ENCODE measurements at places on chromosomes 3 and 15.
A peak's percentile ranks its signal among the peaks of the same experiment; 100 is the strongest.

DNA sequence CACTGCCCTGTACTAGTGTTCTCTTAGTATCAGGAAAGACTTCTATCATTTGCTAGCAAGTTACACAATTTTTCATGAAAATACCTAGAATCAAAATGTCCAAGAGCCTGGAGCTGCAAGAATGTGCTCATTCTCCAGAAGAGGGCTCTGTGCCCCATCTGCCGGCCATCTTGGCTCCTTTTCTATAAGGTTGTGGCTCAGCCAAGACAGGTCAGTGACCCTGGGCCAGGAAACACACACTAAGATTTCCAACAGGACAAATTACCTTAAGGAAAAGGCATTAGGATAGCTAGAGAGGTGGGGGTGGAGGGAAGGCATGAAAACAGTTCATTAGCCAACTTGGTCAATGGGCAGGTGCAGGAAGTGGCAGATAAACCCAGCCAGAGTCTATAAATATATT lies 20.7 kb downstream of the TIMP4 start:
- no peaks in the 10 kb centered on the region for H3K4me1 ChIP-seq
- no peaks in the 10 kb centered on the region for H3K36me3 ChIP-seq
- peaks cover 5% of the 10 kb centered on the region for H3K27me3 ChIP-seq
- peak; percentile 46 for DNase-seq

- H3K27me3 ChIP-seq, result no peaks in the 10 kb centered on the region
- no peak overlapping the region for H3K27ac ChIP-seq
- H3K36me3 ChIP-seq, result peaks cover 41% of the 10 kb centered on the region
Observed at GRCh38 chr3:136276049-136276755, 26.1 kb downstream of the PCCB start.

DNA sequence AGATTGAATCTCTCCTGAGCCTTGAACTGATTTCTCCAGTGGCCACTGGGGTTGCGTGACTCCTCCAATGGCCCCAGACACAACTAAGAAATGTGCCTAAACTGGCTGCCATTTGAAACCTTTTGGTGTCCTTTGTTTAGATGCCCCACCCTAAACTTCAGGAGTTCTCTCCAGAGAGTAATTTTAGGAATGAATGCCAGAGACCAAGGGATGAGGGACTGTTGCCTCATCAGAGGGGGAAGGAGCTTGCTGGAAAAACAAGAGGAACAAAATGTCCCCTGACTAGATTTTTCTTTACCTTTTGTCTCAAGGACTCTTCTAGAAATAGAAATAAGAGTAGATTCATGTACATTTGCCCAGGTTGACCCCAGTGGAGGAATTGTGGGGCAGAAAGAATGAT lies 8.1 kb upstream of the ADPRH start:
- H3K27me3 ChIP-seq, result no peaks in the 10 kb centered on the region
- no peak for DNase-seq
- no peak overlapping the region for H3K4me3 ChIP-seq
- H3K36me3 ChIP-seq, result no peaks in the 10 kb centered on the region
- H3K27ac ChIP-seq, result no peak overlapping the region

- H3K36me3 ChIP-seq, result no peaks in the 10 kb centered on the region
- no peaks in the 10 kb centered on the region for H3K4me1 ChIP-seq
- no peak overlapping the region for H3K27ac ChIP-seq
Observed at GRCh38 chr3:9192248-9193025, 57.0 kb downstream of the SRGAP3 start.

- no peak overlapping the region for H3K27ac ChIP-seq
- no peaks in the 10 kb centered on the region for H3K36me3 ChIP-seq
- no peak for DNase-seq
Observed at GRCh38 chr3:68787106-68787626, 145.2 kb downstream of the TAFA4 start.

- H3K27ac ChIP-seq, result no peak overlapping the region
- no peaks in the 10 kb centered on the region for H3K36me3 ChIP-seq
- H3K4me3 ChIP-seq, result no peak overlapping the region
- H3K4me1 ChIP-seq, result peaks cover 42% of the 10 kb centered on the region
- no peaks in the 10 kb centered on the region for H3K27me3 ChIP-seq
- no peak for DNase-seq
Observed at GRCh38 chr3:129058441-129059200, 2.0 kb upstream of the GP9 start.

GRCh38 chr15:89329329-89330084 lies 5.1 kb downstream of the POLG start:
- peaks cover 91% of the 10 kb centered on the region for H3K36me3 ChIP-seq
- H3K4me1 ChIP-seq, result peaks cover 13% of the 10 kb centered on the region
- no peaks in the 10 kb centered on the region for H3K27me3 ChIP-seq

- H3K27me3 ChIP-seq, result peaks cover 21% of the 10 kb centered on the region
- H3K36me3 ChIP-seq, result no peaks in the 10 kb centered on the region
- H3K4me3 ChIP-seq, result no peak overlapping the region
- no peak overlapping the region for H3K27ac ChIP-seq
Observed at GRCh38 chr3:186216900-186217819, 108.3 kb upstream of the ETV5 start.

DNA sequence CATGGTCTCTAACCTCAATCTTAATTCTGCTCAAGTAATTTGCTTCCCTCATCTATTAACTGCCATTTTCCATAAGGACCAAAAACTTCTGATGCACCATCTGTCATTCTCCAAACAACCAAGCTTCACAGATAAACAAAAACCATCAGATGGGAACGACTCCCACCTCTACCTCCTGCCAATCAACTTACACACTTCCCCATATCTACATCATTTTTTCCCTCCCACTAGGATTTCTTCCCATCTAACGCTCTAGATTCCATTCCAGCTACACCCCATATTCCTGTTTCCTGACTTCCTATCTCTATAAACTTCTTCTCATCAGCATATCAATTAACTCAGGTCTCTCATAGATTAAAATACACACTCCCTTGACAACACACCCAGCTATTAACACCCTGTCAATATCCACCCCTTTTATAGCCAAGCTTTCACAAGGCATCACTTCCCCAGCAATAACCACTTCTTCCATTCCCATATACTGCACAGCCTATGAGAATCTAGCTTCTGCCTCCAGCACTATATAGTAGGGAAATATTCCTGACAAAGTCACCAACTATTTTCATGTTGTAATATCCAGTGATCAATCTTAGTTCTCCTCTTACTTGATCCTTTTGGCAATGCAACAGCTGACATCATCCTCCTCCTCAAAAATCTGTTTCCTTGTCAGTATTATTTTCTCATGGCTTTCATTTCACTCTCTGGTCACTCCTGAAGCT lies 39.2 kb downstream of the SNX4 start:
- H3K27ac ChIP-seq, result no peak overlapping the region
- peaks cover 50% of the 10 kb centered on the region for H3K36me3 ChIP-seq
- H3K4me3 ChIP-seq, result no peak overlapping the region
- DNase-seq, result no peak

- no peak for DNase-seq
- no peaks in the 10 kb centered on the region for H3K4me1 ChIP-seq
- H3K27ac ChIP-seq, result no peak overlapping the region
- peaks cover 82% of the 10 kb centered on the region for H3K36me3 ChIP-seq
Observed at GRCh38 chr3:142549986-142550385, 28.5 kb downstream of the ATR start.

DNA sequence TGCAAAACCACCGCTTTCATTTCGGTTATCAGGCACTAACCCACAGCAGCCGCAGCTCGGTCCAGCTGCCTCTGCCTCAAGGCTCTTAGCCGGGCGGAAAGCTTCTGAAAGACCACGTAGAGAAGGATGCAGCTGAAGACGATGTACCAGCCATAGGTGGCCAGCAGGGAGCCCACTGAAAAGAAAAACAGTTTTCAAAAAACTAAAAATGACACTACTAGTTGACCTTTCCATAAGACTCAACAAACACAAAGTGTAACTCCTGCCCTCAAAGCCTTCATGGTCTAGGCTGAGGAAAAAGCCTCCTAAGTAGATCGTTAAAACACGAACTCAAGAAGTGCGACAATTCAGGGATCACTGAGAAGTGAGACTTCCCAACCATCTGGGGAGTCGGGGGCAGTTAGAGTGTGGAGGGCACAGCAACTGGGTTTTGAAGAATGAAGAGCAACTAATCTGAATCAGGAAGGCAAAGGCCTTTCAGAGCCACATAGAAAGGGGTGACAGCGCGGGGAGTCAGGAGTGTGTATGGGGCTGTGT lies 716 bp downstream of the SELENOS start:
- peak overlapping the region; percentile 72 for H3K27ac ChIP-seq
- DNase-seq, result no peak
- no peaks in the 10 kb centered on the region for H3K27me3 ChIP-seq
- peaks cover 6% of the 10 kb centered on the region for H3K4me1 ChIP-seq
- peak overlapping the region; percentile 98 for H3K4me3 ChIP-seq

DNA sequence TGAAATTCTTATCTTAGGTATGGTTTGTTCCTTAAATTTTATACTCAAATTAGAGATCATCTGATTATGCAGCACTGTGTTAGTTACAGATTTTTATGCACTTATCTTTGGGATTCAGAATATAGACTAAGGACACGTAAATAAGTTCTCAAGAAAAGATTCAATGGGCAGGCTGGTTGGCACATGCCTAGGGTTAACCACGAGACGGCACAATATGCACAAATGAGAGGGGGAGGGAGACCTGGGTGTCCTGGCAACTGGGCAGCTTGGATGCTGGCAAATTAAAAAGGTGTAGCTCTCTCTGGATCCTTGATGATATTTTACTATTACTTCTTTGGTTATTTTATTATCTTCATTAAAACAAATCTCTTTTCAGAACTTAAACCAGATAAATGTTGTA lies 672 bp downstream of the AADAC start:
- H3K27me3 ChIP-seq, result no peaks in the 10 kb centered on the region
- DNase-seq, result no peak
- no peaks in the 10 kb centered on the region for H3K36me3 ChIP-seq

DNA sequence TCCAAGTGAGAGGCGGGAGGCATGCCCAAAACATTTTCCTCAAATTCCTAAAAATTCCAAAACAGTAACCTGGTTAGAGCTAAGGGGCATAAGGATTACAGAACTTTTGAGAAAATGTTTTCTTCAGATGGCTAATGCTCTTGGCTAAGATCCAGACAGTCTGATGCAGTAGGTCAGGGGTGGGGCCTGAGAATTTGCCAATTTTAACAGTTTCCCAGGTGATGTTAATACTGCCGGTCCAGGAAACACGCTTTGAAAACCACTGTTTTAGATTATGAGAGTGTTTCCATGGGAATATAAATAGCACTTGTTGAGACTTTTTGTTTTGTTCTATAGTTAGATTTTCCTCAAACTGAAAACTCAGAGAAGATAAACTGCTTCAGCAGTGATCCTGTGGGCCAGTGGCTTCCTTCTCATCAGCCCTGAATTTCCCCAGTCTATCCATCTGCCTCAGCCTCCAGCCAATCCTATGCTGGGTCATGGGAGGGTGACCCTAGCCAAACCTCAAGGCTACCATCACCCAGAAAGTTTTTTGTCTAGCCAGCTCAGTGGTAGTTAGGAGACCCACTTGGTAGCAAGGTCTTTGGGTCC lies 71.6 kb upstream of the ACP3 start:
- H3K27me3 ChIP-seq, result no peaks in the 10 kb centered on the region
- no peak overlapping the region for H3K27ac ChIP-seq
- H3K36me3 ChIP-seq, result no peaks in the 10 kb centered on the region
- no peaks in the 10 kb centered on the region for H3K4me1 ChIP-seq
- no peak overlapping the region for H3K4me3 ChIP-seq

DNA sequence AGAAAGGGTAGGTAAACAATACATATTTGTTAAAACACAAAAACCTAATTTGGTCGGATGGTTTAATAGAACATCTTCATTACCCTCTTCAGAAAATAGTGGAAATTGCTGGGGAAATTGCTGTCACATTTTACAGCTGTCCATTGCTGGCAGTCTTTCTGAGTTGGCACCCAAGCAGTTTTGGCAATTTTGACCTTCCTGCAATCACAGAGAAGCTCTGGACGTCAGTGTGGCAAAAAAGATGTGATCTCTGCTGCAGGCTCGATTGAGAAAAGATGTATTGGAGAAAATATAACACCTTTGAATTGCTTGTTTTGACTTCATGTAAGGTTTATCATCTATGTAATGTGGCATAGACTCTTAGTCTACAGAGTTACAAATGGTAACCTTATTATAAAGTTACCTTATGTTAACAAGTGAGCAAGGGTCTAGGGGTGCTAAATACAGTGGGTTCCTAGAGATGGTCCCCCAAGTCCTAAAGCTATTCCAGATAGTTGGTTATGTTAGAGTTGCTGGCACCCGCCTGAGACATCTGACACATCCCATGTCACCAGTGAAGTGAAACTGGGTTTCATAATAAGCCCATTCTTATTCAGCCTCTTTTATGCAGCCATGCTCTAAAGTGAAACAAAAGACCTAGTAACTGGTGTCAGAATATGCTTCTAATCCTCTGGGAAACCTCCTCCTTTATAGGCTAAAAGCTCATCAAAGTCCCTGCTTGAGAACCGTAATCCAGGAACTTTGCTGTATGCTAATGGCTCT lies 14.0 kb downstream of the UBE2E1 start:
- no peak overlapping the region for H3K27ac ChIP-seq
- DNase-seq, result no peak
- H3K36me3 ChIP-seq, result peaks cover 16% of the 10 kb centered on the region
- peaks cover 28% of the 10 kb centered on the region for H3K4me1 ChIP-seq
- H3K4me3 ChIP-seq, result no peak overlapping the region
- no peaks in the 10 kb centered on the region for H3K27me3 ChIP-seq

- no peak for DNase-seq
- H3K27me3 ChIP-seq, result no peaks in the 10 kb centered on the region
- H3K4me3 ChIP-seq, result no peak overlapping the region
- H3K36me3 ChIP-seq, result no peaks in the 10 kb centered on the region
Observed at GRCh38 chr3:23271876-23272741, 69.0 kb downstream of the UBE2E2 start.

GRCh38 chr3:166191411-166191810 lies 354.2 kb upstream of the BCHE start:
- no peaks in the 10 kb centered on the region for H3K36me3 ChIP-seq
- no peaks in the 10 kb centered on the region for H3K4me1 ChIP-seq
- no peak overlapping the region for H3K27ac ChIP-seq
- no peak for DNase-seq

DNA sequence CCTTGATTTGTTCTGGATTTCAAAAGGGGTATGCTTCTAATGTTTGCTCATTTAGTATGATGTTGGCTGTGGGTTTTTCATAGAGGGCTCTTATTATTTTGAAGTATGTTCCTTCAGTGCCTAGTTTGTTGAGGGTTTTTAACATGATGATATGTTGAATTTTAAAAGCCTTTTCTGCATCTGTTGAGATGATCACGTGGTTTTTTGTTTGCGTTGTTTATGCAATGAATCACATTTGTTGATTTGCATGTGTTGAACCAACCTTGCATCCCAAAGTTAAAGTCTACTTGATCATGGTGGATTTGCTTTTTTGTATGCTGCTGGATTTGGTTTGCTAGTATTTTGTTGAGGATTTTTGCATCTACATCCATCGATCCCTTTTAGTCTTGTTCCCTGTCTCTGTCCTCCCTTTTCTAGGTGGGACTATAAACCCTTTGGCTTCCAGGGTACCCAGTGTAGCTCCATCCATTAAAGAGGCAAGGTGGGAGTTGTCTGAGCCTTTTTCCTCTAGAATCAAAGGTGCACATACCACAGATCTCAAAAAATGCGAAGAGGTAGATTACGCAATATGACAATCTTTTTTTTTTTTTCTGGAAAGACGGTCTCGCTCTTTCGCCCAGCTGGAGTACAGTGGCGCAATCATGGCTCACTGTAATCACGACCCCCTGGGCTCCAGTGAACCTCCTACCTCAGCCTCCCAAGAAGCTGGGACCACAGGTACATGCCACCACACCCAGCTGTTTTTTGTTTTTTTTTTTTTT lies 221.6 kb upstream of the UBE2E1 start:
- no peaks in the 10 kb centered on the region for H3K4me1 ChIP-seq
- no peaks in the 10 kb centered on the region for H3K27me3 ChIP-seq
- DNase-seq, result no peak
- H3K27ac ChIP-seq, result no peak overlapping the region

- DNase-seq, result no peak
- H3K4me3 ChIP-seq, result no peak overlapping the region
Observed at GRCh38 chr3:23105048-23105447, 98.1 kb upstream of the UBE2E2 start.

All from K562 (cell line).